ENCODE measurements at places on chromosomes 5 and 9. TPM values are rescaled to one million over a fixed set of nuclear protein-coding genes. Genes with fewer than 3 reads are reported as not detected.

DNA sequence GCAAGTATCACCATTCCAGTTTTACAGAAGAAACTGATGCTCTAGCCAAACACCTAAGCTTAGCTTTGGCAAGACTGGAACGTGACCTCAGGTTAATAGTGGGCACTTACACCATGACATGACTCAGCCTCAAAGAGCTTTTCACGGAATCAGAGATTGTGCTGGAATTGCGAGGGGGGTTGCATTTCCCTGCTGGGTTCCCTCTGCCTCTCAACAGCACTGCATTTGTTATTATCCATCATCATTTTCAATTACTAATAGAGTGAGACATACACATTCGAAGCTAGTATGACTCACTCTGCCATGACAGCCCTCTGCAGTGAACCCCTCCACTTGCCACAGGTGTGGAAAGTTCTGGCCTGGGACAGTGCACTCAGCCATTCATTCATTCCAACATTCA is 8.0 kb downstream of the SPOCK1 start:
- no peak for DNase-seq

- DNase-seq, result no peak
Observed at GRCh38 chr5:88557881-88558280, 289.2 kb upstream of the TMEM161B start.

DNA sequence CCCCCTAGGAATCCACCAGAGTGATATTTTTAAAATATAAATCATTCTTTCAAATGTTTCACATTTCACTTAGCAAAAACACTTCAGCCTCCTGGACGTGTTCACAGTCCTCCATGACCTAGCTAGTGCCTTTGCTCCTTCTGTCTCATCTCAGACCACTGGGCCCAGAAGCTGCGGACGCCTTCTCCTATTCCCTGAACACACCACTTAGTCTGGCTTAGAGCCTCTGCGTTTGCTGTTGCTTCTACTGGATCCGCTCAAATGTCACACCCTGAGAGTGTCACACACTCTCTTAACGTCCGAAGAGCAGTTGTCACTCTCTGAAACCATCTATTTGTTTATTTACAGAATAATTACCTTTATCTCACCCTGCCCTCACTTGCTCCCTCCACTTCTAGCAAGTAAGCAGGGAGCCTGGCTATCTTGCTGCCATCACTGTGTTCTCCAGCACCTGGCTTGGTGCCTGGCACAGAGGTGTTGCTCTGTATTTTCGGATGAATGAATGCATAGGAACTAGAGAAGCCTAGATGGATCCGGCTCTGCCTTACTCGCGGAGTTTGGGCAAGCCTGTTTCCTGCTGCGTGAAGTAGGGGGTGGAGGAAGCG is 1.2 kb upstream of the GRK6 start:
- no peak for DNase-seq

DNA sequence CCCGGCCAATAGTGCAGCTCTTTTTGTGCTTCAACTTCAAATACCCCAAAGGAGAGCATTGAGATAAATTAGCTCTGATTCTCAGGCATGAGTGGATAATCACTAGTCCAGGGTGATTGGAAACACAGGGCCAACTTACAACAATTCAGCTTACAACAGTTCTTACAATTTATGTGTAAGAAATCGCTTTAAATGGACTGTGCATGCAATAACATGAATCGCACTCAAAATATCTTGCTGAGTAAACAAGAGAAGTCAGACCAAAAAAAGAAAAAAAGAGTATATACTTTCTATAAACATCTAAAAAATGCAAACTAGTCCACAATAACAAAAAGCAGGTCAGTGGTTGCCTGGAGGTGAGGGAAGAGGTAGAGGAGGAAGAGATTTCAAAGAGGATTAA is 150.6 kb upstream of the EDIL3 start:
- DNase-seq, result no peak

DNA sequence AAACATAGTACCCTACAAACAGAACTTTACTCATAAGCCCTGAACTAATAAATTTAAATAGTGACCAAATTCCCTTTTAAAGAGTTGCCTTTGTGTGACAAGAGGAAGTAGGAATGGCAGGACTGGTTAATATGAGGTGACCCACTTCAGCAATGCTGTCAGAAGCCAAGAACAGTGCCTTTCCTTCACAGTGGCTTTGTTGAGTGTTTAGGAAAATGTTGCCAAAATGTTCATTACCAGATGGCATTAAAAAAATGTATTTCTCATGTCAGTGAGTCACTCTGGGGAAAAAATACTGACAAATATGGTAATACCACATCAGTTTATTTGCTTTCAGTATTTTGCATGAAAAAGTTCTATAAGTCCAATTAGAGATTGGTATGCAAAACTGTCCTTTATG is 103.3 kb downstream of the DIRAS2 start:
- no peak for DNase-seq

DNA sequence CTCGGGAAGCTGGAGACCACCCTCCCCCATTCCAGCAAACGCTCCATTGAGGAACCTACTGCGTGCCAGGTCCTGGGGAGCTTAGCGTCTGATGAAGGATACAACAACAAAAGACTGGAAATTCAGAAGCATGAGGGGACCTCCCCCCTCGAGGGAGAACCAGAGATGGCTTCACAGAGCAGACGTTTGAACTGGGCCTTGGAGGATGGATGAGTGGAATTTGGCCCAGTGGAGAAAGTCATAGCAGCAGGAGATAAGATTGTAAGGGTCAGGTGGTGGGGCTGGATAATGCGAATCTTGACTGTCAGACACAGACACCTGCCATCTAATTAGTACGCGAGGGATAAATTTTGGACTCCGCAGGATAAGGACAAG is 1.2 kb upstream of the SLC25A51 start:
- no peak for DNase-seq

GRCh38 chr9:129597355-129598088 is 23.4 kb downstream of the C9orf50 start:
- no peak for DNase-seq

- DNase-seq, result no peak
Observed at GRCh38 chr9:103014242-103014641, 19.1 kb downstream of the CYLC2 start.

FOXE1 gene
- total RNA-seq, result not detected

TRAF1 gene
- 0.85 TPM for total RNA-seq

ANKRD20A1 gene
- total RNA-seq, result not detected

CTXN3 gene
- total RNA-seq, result not detected

MCCC2 gene
- total RNA-seq, result 46.7 TPM
